ENCODE measurements at places on chromosomes 2 and 18.

GRCh38 chr2:174587579-174587978 lies 10.0 kb downstream of the WIPF1 start:
- DNase-seq = no peak

DNA sequence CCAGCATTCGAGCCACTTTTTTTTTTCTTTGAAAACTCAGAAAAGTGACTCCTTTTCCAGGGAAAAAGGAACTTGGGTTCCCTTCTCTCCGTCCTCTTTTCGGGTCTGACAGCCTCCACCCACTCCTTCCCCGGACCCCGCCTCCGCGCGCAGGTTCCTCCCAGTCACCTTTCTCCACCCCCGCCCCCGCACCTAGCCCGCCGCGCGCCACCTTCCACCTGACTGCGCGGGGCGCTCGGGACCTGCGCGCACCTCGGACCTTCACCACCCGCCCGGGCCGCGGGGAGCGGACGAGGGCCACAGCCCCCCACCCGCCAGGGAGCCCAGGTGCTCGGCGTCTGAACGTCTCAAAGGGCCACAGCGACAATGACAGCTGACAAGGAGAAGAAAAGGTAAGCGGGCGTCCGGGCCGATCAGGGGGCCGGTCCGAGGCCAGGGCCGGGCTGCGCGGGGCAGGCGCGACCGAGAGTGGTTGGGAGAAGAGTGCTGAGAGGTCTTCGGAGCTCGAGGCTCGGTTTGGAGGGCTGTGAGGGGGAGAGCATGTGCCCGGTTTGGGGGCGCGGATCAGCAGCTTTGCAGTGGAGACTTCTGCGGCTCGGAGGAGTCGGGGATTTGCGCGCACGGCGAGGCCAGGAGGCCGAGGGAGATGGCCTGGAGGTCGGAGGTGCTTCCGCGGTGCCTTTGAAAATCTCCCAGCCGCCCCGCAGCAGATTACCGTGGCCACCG lies 502 bp downstream of the EPAS1 start:
- peak; percentile 31 for DNase-seq

DNA sequence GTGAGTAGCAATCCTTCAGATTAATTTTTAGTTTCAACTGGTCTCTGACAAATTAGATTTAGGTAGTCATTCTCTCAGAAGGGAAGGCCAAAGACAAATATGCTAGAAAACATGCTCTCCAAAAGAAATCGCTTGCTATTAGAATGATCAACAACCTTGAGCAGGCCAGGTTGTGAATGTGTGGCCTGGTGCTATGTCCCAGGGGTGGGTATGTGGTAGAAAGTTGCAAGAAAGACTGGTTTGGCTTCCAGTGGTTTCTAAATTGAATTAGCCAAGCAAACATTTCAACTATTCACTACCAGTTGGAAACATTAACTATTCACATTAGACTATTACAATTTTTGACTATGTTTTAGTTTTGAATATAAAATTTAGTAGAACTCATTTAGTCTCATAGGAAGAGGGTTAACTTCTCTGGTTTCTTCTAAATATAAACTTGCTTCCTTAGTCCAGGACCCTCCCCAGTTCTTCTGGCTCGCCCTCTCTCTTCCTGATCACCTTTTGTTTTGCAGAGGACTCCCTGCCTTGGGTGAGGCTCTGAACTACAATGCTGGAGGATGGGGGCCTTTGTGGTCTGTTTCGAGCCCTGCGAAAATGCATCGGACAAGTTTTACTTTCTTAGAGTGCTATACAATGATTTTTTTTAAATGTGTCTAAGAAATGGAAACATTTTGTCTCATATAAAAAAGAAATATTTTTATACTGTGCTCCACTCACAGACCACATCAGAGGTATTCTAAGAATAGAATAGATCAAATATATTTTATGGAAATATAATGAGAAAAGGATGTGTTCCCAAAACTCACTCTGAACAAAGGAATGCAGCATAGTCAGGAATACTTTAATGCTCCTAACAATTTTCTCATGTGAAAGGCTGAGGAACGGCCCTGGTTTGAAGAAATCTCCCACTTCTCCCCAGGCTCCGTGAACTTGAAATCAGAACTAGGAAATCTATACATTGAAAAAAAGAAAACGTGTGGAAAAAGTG lies 375.0 kb upstream of the ZEB2 start:
- no peak for DNase-seq

DNA sequence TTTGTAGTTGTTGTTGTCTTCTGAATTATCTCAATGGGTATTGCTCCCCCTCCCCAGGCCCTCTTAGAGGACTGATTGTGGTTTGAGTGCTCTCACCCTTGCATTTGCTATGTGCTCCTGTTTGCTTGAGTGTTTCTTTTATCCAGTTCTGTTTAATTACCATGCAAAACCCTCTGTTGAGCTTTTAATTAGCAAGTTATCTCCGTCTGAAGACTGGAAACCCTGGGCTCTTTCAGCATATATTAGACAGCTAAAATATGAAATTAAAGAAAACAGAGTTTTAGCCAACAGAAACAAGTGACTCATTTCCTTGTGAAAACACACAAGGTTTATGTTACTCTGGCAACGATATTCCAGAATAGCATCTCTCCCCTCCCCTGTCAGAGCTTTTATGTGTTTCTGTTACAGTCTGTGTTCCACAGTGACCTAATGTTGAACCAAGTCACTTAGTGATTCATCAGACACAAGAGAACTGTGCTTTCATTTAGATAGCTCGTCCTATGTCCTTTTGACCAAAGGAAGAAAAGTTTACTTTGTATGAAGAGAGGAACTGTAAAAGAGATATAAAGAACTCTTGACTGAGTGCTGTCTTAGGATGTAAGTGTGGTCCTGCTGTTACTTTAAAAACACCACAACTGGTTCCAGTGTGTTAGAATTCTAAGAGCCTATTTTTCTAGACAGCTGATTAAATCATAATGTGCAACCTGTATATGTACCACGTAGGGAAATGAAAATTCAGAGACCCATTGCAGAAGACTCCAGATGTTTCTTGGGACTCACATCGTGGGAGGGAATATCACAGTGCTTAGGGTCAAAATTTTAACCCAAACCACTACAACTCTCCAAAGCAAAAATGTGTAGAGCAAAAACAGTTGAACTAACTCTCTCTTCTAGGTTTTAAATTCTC lies 172.8 kb upstream of the RBMS1 start:
- peak; percentile 96 for DNase-seq
